Stimulated activated naive CD4-positive, alpha-beta T cell treated with Interleukin-2 at 50 U/mL for 16 hours (primary cell): ENCODE measurements at places on chromosomes 11 and 22.

GRCh38 chr11:4983841-4984240, 10.8 kb upstream of the OR51L1 start:
- no peak for DNase-seq

GRCh38 chr11:78331711-78332110, 85.9 kb downstream of the GAB2 start:
- DNase-seq: no peak

DNA sequence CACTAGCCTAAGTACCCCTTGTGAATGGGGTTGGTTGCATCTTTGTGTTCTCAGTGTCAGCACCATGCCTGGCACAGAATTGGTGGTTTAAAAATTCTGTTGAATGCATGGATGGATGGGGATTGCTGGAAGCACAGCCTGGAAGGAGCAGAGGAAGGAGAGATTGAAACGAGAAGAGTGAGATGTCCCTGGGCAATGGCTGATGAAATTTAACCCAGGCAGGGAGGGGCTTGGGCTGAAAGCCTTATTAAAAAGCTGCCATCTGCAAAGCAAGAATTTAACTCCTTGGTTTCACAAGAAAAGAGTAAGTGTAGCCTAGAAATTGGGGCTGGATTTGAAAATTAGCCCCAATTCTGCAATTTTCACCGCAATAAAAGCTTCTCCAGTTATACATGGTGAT, 126.7 kb downstream of the TEAD1 start:
- DNase-seq: no peak

GRCh38 chr11:29352273-29352795, 664.5 kb downstream of the KCNA4 start:
- no peak for DNase-seq

DNA sequence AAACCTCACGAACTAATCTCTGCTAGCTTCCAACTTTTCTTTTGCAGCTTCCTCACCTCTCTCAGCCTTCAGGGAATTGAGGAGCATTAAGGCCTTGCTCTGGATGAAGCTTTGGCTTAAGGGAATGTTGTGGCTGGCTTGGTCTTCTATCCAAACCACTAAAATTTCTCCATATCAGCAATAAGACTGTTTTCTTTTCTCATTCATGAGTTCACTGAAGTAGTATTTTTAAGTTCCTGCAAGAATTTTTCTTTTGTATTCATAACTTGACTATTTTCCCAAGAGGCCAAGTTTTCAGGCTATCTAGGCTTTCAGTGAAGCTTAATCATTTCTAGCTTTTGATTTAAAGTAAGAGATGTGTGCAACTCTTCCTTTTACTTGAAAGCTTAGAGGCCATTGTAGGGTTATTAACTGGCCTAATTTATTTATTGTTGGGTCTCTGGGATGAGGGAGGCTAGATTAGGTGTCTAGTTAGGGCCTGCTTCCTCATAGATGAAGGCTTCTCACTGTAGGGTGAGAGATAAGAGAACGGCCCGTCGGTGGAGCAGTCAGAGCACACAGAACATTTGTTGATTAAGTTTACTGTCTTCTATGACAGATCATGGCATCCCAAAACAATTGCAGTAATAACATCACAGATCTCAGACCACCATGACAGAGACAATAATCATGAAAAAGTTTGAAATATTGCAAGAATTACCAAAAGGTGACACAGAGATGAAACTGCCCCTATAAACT, 33.2 kb downstream of the CSF2RB start:
- DNase-seq: no peak

DNA sequence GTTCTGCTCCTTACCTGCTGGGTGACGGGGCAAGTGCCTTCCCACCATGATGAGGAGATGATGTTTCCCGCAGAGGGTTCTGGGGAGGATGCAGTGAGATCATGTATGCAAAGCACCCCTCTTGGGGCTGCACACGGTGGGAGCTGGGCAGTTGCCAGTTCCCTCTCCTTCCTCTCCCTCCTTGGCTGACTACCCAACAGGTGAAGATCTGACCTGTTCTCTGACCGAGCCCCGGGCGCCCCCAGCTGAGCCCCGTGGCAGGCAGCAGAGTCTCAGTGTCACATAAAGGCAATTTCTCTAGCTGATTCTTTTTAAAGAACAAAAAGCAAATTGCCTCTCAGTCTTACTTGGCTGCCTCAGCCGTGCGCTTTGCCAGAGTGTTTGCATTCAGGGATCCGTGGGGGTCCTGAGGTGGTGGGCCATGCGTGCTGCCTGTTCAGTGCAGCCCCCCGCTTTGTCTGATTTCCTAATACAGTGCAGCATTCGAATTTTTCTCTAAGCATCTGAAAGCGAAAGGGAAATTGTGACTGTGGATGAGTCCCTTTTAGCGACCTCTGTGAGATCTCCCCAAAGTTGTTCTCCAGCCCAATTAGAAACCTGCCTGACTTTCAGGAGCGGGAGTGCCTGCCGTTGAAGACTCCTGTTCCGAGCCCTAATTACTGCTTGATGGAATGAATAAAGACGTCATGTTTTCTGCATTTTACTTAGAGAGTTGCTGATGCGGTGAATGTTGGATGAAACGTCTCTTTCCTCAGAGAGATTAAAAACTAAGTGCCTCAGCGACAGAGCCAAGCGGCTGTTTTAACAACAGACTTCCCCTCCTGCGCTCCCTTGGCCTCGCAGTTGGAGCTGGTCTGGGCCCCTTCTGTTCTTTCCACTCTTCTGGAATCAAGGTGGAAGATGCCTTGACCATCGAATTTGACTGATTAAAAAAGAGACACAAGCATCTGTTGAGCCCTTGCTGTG, 86.0 kb downstream of the GRIK4 start:
- no peak for DNase-seq

GRCh38 chr11:93524173-93524536, 19.0 kb downstream of the SMCO4 start:
- no peak for DNase-seq

- DNase-seq: peak; percentile 15
Observed at GRCh38 chr22:38657045-38657909, 839 bp downstream of the CBY1 start.
